Hematopoietic multipotent progenitor cell treated with erythropoietin and hydrocortisone succinate and interleukin-3 and kit ligand, for 15 days (in vitro differentiated cells): ENCODE measurements at places on chromosomes 16 and 17.

GRCh38 chr17:45077643-45078042 lies 16.5 kb downstream of the NMT1 start:
- no peak for DNase-seq

DNA sequence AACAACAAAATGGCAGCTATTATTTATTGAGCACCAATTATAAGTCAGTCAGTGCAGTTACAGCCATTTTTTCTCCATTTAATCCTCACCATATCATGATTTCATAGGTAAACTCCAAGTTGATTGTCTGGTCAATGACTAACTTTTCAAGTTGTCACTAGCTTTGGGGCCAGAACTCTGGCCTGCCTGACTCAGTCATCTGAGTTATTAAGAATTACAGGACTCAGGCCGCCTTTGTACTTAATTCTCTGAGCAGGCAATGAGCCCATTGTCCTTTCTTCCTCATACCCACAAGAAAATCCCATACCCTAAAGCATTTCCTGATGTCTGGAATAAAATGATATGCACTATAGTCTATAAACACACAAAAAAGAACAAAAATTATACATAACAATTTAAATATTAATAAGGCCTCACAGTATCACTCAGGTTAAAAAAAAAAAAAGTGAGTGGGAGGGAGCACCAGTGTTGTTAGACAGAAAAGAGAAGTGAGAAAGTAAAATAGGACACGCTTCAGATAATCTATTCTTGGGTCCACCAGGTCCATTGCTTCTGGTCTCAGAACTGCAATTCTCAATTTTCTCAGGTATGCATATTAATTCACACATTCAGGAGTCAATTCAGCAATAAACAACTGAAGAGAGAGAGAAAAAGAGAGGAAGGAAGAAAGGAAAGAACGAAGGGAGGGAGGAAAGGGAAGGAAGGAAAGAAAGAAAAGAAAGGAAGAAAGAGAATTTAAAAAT lies 70.2 kb downstream of the SPAG9 start:
- no peak for DNase-seq

DNA sequence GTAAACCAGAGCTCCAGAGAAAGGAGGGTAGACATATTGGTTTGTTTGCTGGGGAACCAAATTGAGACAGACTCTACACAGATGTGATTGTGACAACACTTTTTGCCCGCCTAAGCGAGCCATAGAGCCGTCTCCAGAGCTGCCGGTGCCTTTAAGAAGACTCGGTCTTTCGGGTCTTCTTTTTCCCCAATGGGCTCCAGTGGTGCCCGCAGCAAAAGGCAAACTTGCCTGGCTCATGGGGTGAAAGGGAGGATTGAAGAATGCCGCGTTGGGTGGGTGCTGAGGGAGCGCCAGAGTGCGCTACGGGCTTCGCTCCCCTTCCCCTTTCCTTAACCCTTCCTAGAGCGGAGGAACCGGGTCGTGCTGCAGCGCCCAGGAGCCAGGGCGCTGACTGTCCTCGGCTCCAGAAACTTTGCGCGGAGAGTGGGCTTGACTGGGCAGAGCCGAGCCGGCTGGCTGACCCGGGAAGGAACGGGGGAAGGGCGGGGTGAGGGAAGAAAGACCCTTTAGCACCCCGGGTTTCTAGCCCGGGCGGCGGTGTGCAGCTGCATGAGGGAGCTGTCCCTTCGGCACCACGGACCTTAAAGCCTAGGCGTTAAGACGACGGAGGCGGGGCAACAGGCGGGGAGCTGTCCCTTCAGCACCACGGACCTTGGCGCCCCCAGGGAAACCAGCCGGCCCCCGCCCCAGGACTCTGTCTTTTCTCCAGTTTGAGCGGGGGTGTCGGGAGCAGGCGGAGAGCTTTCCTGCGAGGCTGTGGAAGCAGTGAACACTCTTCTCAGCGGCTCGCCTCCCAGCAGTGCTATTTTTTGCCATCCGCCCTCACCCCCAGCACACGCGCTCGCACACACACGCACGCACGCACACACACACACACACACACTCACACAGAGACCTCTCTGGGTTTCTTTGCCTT lies at the start of gene CACNG3:
Gene CACNG3, plus strand, starts transcription at position 880 of the 916 bp plus-strand sequence. CDS start 420 bp downstream, outside the sequence.
- DNase-seq: no peak

GRCh38 chr16:50683689-50684374 lies 2.7 kb upstream of the SNX20 start:
- DNase-seq: no peak

GRCh38 chr17:8789743-8790142 lies 9.4 kb downstream of the MFSD6L start:
- no peak for DNase-seq

- no peak for DNase-seq
Measured at GRCh38 chr17:4502466-4503154, 3.9 kb downstream of the SPNS2 start.

DNA sequence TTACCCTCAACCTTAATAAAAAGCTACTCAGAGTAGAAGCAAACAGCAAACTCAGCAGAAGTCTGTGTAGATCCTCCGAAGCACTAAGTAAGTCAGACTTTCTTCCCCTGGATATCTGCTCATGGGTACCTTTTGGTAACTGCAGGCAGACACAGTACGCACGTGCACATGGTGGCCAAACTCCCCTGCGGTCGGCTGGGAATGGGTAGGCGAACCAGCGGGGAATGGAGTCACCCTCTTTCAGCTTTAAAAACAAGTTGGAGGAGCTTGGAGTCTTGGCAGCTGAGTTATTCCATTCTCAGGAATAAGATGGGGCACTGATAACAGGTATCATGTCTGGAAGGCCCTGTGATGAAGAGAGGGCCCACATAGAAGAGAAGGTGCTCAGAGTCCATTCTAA lies 16.3 kb downstream of the CYB561 start:
- DNase-seq: no peak

DNA sequence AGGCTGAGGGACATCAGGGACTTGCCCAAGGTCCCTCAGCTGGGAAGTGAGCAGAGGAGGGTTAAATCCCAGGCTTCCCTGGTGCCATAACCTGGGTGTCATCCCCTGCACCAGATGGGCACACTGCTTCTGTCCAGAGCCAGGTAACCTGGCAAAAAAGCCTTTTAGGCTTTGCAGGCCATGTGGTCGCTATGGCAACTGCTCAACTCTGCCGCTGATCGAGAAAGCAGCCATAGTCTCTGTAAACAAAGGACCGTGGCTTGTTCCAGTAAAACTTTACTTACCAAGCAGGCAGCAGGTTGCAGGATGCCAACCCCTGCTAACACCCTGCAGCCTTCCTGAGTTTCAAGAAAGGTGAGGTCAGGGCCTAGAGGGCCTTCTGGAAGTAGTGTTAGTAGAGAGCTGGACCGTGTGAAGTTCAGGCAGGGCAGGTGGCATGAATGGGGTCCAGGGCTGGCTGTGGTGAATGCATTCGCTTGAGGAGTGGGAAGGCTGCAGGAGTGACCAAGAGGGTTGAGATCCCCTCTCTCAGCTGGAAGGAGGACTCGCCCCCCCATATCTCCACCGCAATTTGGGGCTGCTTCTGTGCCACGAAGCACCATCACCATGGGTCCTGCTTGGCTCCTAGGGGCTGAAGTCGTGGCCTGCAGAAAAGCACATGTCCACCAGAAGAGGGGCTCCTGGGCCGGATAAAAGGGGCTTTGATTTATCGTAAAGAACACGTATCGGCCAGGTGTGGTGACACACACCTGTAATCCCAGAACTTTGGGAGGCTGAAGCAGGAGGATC lies 91.3 kb downstream of the SOCS1 start:
- no peak for DNase-seq

- no peak for DNase-seq
Measured at GRCh38 chr16:57889960-57890751, 80.8 kb downstream of the CNGB1 start.

DNA sequence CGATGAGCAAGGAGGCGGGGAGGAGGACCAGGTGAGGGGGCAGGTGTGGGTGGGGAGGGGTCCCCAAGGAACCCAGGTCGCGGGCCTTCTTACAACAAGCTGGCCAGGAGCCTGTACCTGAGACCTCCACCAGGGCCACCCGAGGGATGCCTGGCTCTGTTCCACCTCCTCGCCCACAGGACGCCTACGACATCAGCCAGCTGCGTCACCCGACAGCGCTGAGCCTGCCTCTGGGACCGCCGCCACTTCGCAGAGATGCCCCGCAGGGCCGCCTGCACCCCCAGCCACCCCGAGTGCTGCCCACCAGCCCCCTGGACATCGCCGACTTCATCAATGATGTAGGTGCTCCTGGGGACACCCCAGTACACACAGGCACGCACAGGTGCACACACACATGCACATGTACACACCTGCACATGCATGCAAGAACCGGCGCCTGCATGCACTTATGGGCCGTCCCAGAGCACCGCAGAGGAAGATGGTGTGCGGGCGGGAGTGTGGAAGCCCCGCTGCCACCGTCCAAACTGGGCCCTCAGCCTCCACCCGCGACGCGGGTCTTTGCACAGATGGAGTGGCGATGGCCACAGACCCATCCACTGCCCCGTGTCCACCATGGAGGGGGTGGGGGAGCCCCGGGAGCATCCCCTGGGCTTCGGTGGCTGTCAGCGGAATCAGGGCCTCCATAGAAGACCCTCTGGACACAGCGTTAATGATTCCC lies 6.6 kb downstream of the SLC22A31 start:
- no peak for DNase-seq

DNA sequence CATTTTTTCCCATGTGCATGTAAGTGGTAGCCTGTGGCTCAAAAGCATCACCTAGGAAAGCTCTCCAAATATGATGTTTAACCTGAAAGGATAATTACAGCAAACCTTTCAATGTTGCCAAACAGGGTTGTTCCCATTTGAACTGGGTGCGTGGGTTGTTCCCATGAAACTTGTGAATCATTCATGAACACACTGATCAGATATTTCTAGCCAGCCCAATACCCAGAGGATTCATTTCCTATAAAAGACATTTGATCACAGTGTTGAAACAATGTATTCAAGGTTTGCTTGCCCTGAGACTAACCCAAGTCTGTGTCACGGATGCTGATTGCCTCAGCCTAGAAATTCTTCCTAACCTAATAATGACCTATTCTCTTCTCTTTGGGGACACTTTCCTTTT lies 12.9 kb downstream of the KRT39 start:
- DNase-seq: no peak

DNA sequence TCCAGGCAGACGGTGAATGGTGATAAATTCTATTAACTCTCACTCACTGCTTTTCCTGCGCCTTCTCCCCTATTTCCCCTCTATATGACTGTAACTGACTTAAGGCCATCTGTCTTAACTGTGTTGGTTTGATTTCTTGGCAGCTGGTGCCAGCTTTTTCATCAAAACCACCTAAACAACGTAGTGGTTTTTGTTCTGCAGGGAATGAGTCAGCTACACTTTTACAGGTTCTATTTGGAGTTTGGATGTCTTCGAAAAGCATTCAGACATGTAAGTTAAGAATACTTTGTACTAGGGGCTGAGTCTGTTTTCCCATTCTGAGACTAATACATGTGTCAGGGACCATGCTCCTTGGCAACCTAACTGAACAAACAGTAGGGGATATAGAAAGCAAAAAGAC lies 8.5 kb downstream of the REXO5 start:
- no peak for DNase-seq

DNA sequence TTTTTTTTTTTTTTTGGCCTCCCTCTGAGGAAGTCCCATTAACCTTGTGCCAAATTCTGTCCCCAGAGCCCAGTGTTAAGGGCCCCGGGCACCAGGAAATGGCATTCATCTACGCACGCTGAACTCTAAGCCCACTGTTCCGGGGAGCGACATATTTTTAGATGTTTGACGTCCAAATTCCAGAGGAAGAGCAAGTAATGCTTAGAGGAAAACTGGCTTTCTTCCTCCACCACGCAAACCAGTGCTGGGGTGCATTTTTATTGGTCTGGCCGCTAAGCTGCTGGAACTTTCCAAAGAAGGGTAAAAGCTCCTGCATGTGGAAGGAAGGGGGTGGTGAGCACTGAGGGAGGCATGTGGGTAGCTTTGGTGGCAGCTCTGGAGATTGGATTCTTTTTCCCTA lies 8.3 kb downstream of the WFDC1 start:
- DNase-seq: no peak

GRCh38 chr17:45036691-45037090 lies 14.7 kb downstream of the DCAKD start:
- no peak for DNase-seq

- no peak for DNase-seq
Measured at GRCh38 chr17:18100616-18101015, 7.9 kb upstream of the MYO15A start.

GRCh38 chr16:89026121-89026612 lies 49.2 kb upstream of the CBFA2T3 start:
- DNase-seq: no peak

DNA sequence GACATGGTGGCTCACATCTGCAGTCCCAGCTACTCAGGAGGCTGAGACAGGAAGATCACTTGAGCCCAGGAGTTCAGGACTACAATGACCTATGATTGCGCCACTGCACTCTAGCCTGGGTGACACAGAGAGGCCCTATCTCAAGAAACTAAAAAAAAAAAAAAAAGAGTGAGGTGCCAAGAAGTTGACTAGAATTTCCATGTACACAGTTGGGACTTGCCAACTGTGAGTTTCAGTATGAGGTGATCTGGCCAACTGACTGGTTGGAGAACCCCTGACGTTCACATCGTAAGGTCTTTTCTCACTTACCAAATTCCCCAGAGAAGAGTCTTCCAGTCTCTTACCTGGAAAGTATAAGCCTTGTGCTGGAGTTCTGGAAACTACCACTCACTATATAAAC lies 3.1 kb upstream of the MED11 start:
- DNase-seq: peak; percentile 50

DNA sequence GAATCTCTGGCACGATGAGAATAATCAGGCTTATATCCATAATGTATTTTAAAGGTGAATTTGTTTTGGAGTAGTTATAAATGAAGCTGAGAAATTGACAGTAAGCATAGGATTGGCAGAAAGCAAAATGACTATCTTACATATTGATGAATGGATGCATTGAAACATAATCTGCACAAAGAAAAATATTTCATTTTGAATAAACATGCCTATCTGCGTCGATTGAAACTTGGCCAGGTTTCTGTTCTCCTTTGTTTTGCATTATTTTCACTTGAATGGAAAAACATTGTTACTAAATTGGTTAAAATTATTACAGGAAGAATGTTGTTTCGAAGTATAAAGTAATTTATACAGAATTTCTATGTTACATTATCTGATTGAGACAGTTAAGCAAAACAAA lies 128.2 kb downstream of the USP22 start:
- DNase-seq: no peak

DNA sequence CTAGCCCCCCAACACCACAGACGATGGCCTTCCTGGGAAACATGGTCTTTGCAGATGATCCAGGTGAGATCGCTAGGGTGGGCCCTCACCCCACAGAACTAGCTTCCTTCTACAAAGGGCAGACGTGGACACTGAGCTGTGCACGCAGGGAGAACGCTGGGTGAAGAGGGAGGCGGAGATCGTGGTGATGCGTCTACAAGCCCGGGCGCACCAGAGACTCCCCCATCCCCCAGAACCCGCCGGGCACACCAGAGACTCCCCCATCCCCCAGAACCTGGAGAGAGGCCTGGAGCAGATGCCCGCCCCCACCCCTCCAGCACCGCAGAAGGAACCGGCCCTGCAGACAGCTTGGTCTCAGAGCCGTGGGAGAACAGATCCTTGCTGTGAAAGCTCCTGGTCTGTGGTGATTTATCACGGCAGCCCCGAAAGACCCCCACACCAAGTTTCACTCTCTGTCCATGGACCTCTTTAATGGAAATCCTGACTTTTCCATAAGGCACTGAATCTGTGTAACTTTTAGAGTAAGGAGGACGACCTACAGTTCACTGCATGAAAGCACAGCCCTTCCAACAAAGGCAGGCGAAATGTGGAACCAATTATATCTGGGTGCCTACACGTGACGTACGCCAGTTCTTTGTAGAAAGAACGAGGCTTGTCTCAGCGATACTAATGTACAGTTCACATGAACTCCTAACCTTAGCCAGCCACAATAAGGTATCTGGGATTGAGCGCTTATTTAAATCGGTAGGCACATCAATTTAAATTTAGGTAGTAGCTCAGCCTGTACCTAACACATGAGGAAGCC lies 88.5 kb downstream of the ANKRD11 start:
- DNase-seq: no peak
